Panc1 (cell line): ENCODE measurements at places on chromosomes 16 and 17.

- DNase-seq, result no peak
Measured at GRCh38 chr16:73846007-73846330, 450.6 kb upstream of the PSMD7 start.

DNA sequence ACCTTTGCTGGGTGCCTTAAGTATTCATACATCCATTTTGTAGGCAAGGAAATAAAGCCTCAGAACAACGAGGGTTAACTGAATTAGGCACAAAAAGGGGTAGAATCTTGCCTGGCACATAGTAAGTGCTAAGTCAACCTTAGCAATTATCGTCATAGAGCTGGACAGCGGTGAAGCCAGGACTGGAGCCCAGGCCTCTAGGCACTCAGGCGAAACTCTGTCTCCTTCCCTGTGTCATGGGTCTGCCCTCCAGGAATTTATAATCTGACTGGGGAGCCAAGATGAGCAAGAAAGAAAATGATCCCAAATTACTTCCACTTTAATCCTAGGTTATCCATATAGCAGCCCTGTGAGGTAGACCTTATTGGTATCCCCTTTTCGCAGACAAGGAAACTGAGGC lies 61.4 kb downstream of the KATNIP start:
- no peak for DNase-seq

GRCh38 chr16:87369117-87369765 lies 14.3 kb downstream of the FBXO31 start:
- no peak for DNase-seq

DNA sequence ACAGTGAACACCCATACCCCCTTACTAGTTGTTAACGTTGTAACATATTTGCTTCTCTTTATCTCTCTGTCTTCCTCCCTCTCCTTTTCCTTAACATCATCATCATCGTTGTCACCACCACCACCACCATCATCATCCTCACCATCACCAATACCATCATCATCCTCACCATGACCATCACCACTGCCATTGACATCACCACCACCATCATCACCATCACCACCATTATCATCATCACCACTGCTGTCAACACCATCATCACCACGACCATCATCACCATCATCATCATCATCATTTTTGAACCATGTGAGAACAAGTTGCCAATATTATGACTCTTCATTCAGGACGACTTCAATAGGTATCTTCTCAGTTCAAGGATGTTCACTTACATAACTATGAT lies 35.5 kb downstream of the SHISA6 start:
- DNase-seq, result no peak

DNA sequence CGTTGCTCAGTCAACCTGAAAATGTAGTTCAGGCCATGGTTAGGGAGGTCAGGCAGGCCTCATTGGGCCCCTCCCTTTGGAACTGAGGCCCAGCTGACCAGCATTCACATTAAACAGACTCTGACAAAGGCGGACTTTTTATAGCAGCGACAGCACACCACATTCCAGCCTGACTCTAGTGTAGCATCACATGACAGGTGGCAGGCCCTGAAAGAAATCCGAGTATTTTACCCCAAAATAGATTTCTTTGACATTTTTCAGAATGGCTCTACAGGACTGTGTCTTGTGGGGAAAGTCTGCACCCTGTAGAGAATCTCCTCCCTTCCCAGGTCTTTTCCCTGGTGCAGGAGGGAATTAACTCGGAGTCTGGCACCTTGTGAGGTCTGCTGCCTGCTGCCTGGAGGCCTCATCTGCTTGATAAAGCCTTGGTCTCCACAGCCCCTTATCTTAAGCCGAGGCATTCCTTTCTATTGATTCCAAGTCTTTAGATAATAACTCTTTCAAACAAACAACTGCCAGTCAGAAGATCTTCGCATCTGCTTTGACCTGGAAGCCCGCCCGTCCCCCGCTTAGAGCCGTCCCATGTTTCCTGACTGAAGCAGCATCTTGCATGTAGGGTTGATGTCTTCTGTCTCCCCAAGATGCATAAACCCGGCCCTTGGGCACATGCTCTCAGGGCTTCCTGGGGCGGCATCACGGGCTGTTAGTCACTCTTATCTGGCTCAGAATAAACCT lies 44.0 kb upstream of the CAPN15 start:
- DNase-seq, result no peak

GRCh38 chr16:89119166-89119621 lies 25.5 kb downstream of the ACSF3 start:
- no peak for DNase-seq

- no peak for DNase-seq
Measured at GRCh38 chr17:64178011-64178825, 48.3 kb upstream of the ERN1 start.

DNA sequence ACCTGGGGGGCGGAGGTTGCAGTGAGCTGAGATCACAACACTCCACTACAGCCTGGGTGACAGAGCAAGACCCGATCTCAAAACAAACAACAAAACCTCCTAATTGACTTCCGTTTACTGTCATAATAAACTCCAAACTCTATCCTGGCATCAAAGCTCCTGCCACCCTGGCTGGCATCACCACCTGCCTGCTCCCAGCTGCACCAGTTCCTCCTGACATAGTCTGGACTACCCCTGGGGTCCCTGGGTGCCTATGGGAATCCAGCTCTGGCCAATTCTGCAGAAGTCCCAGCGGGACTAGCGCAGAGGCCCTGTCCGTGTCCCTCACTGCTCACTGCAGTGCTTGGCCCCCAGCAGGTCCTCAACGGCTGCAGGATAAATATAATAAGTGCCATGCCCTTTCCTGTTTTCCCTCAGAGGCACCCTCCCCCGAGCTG lies 723 bp downstream of the NTHL1 start:
- DNase-seq, result no peak

- DNase-seq, result no peak
Measured at GRCh38 chr17:77161953-77162352, 21.2 kb downstream of the SEC14L1 start.

DNA sequence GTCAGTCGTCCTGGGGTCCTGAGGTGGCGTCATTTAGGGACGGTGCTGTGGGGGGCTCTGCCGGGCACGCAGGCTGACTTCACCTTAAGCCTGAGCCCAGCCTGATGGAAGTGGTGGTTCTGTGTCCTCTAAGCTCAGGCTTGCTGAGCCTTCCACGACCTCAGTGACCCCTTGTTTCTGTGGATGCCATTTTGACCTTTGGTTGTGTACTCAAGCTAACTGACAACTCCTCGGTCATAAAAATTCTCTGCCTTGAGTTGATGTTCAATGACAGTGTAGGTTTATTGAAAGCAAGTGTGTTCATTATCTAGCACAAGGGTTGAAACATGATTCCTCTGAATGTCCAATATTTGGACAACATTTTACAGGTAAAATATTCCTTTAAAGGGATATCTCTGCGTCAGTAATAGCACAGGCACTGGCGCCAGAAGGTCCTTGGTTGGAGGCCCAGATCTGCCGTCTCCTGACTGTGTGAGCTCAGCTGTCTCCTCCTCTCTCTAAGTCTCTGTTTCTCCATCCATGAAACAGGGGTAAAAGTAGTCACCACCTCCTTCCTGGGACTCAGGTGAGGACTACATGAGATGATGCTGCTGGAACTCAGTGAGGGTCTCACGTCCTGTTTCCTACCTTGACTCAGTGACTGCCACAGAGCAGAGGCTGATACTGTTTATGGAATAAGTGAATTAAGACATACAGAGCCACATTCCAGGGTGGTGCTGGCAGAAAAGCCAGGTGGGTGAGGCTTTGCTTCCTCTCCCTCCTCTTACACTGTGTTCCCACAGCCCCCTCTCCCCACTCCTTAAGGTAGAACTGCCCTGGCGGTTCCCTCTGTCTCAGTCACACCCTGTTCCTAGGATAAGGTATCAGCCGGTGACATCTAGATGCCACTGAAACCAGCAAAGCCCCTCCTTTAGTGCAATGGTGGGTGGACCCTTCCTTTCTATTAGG lies 75.7 kb downstream of the IRF8 start:
- no peak for DNase-seq

DNA sequence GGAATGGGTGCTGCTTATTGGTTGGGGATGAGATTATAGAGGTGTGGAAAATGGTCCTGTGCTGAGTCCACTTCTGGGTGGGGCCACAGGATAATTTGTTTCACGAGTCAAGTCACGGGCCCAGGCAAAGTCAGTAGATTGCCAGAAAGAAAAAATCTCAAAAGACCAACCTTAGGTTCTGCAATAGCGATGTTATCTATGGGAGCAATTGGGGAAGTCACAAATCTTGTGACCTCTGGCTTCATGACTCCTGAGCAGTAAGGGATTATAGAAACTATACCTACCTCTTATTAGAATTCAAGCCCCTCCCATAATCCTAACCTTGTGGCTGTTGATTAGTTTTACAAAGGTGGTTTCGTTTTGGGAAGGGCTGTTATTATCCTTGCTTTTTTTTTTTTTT lies 31.4 kb downstream of the WWP2 start:
- DNase-seq, result no peak

- DNase-seq, result no peak
Measured at GRCh38 chr17:41687828-41688640, 651 bp upstream of the EIF1 start.

DNA sequence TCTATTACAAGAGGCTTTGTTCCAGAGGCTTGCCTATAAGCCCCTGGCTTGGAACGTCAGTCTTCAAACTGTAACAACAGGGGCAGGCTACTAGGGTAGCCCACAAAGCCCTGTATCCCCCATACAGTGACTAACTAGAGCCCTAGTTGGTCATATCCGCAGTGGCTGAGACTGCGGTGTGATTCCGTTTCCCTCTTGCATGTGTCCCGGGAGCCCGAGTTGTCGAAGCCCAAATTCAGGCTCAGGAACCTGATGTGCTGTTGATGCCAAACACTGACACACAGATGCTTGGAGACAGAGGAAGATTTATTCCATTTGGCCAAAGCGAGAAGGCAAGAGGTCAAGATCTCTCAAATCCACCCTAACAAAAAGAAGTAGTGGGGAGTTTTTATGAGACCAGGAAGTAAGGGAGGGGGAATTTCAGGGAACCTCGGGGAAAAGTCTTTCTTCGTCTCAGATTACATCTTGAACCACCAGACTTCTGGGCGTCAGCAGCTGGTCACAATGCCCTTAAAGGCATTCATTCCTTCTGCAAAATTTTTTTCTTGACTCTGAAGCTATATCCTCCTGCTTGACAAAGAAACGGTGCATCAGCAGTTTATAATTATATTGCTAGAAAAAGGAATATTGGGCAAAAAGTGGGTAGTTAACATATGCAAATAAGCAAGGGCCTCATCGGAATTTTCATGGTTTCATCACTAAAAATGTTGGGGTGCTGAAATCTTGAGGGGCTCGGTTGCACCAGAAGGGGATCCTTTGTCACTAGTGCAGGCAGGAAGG lies 879 bp downstream of the SLFN5 start:
- no peak for DNase-seq

- no peak for DNase-seq
Measured at GRCh38 chr16:30721606-30722005, 22.6 kb downstream of the SRCAP start.

GRCh38 chr16:24946155-24946554 lies 69.0 kb downstream of the ARHGAP17 start:
- DNase-seq, result no peak

GRCh38 chr16:87056083-87056482 lies 261.1 kb downstream of the C16orf95 start:
- DNase-seq, result no peak

- DNase-seq, result no peak
Measured at GRCh38 chr17:77304746-77305473, 164.1 kb downstream of the SEC14L1 start.

DNA sequence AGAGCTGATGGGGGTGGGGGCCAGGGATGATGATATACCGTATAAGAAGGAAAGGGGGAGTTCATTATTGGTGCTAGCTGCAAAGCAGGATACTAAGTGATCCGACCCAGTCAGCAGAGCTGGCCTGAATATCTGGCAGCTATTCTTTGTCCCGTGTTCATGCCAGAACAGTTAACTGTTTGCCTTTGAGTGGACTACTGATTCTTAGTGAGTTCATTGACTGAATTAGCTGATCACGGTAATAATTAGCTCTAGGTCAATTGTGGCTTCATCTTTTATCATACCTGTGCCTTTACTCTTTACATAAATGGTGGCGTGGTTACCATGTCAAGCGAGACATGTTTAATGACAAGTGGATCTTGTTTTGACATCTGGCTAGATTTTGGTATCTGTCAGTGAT lies 5.3 kb downstream of the KPNB1 start:
- no peak for DNase-seq

DNA sequence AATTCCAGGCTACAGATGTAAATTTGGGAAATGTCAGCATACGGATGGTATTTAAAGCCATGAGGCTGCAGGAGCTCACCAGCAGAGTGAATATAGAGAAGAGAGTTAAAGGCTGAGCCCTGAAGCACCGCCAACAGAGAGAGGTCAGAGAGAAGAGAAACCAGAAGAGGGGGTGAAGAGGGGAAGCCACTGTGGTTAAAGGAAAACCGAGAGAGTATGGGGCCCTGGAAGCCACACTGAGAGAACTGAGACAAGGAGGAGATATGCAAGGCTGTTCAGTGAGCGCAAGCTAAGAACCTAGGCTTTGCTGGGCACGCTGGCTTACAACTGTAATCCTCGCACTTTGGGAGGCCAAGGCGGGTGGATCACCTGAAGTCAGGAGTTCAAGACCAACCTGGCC lies 24.6 kb downstream of the COPRS start:
- DNase-seq, result no peak

DNA sequence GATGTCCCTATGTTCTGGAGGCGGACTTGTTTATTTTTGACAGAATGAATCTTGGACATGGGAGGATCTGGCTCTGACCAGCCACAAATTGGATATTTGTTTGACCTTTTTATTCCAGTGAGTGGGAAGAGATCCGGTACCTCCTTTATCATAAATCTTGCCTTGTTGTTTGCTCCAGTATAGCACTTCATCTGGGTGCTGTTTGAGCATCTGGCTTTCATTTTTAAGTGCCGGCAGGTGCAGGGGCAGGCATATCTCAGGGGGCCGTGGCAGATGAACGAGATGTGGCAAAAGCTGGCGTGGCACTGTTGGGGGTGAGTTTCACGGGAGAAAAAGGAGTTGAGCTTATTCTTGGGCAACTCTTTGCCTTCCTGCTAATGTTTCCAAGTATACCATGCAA lies 37.8 kb downstream of the MSI2 start:
- no peak for DNase-seq

DNA sequence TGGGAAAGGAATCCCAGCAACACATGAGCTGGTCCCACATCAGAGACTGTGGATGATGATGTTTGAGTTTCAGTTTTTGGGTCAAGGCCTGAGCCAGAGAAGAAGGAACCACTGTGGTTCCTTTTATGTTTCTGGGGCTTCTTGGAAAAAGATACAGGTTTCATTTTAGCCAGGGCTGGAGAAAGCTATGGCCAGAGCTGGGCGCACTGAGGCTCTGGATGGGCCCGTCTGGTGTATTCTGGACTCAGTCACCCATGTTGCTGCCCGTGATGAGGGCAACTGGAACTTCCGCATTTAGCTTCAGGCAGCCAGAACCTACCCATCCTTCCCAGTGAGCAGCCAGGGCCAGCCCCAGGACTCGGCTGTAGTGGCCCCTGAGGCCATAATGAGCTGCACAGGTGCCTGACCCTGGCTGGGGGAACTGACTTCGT lies 15.0 kb upstream of the PITPNA start:
- no peak for DNase-seq

GRCh38 chr16:58196898-58197313 lies 1.0 kb downstream of the CSNK2A2 start:
- DNase-seq, result no peak
